ENCODE measurements at places on chromosomes 1 and 21.

DNA sequence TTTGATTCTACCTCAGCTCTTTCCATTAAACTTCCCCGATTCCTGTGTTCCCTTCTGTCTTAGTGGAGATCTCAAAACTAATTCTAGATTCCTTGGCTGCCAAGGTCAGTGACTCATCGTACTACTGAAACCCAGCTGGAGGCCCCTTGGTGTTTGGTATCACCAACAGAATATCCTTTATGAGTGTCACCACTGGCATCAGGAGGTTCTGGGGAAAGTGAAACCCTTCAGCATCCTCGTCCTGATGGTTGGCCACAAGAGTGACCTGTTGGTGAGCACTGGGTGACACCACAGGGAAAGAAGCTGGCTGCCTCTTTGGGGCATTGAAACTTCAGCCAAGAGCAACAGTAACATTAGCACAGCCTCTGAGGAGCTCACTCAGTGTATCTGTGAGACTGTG lies 9.6 kb downstream of the RAB42 start:
- H3K4me1 ChIP-seq = peaks cover 3% of the 10 kb centered on the region
- no peak overlapping the region for H3K27ac ChIP-seq
- H3K27me3 ChIP-seq = no peaks in the 10 kb centered on the region
- no peak overlapping the region for H3K4me3 ChIP-seq

GRCh38 chr1:223832637-223832943 lies 13.2 kb downstream of the TP53BP2 start:
- peaks cover 38% of the 10 kb centered on the region for H3K4me1 ChIP-seq
- peak overlapping the region; percentile 64 for H3K27ac ChIP-seq
- no peak overlapping the region for H3K4me3 ChIP-seq
- H3K27me3 ChIP-seq = no peaks in the 10 kb centered on the region
- no peak for DNase-seq
- H3K36me3 ChIP-seq = no peaks in the 10 kb centered on the region

DNA sequence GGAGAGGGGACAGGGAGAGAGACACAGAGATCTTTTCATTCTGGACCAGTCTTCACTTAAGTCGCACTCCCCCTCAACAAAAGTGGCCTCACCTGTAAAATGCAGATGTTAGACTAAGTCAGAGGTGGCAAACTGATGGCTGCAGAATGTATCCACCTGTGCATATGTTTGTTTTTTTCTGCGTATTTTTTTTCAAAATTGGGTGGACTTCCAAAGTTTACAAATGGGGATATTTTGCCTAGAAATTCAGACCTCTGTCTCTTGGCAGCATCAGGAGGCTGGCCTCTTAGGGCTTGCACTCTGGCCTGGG lies 525.0 kb downstream of the MATN1 start:
- DNase-seq = no peak
- H3K4me1 ChIP-seq = peaks cover 7% of the 10 kb centered on the region
- H3K27ac ChIP-seq = no peak overlapping the region
- no peaks in the 10 kb centered on the region for H3K36me3 ChIP-seq
- no peak overlapping the region for H3K4me3 ChIP-seq

DNA sequence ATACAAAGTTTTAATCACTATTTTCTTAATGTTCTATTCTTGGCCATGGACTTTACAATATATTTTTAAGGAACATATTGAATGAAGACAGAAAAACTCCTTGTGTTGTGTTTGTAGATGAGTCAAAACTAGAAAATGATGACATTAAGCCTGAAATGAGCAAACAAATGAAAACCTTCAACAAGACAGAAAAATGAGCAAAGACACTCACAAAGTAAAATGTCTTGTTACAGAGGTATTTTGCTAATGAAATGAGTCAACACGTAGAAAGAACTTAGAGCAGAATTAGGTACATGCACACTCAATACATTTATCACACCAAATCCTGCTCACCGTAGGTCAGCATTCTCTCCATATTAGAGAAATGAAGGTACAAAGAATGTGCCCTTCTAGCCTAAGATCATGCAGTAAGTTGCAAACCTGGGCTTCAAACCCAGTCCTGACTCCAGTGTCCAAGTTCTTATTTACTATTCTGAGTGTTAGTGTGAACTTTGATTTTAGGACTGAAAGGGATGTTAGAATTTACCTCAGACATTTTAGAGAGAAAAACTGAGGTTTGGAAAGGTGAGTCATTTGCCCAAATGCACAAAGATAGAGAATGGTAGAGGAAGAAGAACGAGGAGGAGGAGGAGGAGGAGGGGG lies 133.9 kb upstream of the SGIP1 start:
- H3K36me3 ChIP-seq = no peaks in the 10 kb centered on the region
- DNase-seq = no peak
- no peaks in the 10 kb centered on the region for H3K4me1 ChIP-seq
- no peaks in the 10 kb centered on the region for H3K27me3 ChIP-seq

DNA sequence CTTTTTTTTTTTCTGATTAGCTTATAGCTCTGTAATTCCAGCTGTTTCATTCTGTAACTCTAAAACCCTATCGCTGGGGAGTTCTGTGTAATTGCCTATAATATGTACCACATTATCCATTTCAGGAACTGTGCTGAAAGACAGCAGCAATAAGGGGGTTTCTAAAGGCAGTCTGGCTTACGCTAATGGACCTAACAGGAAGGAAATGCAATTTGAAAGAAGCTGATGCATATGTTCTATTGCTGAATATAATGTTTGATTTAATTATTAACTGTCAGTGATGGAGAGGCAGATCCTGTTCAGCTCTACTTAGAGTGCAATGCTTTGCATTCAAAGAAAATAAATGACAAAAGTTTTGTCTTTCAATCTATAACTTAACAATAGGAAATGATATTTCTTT lies 209.4 kb upstream of the SNX7 start:
- no peaks in the 10 kb centered on the region for H3K4me1 ChIP-seq
- DNase-seq = no peak
- no peaks in the 10 kb centered on the region for H3K36me3 ChIP-seq
- no peak overlapping the region for H3K27ac ChIP-seq

DNA sequence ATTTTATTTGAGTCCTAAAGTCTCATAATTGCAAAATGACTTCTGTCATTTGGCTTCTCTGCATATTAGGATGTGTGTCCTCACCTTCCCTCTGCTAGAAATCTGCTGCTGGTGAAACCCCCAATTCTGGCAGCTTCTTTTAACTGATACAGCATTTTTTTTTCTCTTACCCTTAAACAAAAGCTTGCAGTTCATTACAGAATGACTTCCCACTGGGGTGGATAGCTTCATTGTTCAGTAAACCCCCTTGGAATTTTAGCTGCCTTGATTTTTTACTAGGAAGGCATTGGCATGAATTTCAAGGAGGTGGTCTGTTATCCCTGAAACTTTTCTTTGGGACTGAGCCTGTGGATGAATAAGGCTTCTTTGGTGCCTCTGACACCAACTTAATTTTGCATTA lies 16.8 kb downstream of the TSEN15 start:
- DNase-seq = no peak
- no peak overlapping the region for H3K4me3 ChIP-seq
- H3K36me3 ChIP-seq = peaks cover 7% of the 10 kb centered on the region

GRCh38 chr1:41883507-41883906 lies 35.2 kb downstream of the HIVEP3 start:
- no peak overlapping the region for H3K27ac ChIP-seq
- no peaks in the 10 kb centered on the region for H3K27me3 ChIP-seq

DNA sequence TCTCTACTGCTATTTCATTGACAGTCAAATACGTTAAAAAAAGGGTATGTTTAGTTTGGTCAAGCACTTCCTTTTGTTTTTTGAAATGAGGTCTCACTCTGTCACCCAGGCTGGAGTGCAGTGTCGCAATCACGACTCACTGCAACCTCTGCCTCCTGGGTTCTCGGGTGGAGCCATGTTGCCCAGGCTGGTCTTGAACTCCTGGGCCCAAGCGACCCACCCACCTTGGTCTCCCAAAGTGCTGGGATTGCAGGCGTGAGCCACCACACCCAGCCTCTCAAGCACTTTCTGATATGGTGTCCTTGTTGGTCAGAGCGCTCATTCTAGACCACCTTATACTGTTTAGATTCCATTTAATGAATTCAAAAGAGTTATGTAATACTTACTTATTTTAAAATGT lies 20.9 kb upstream of the RHBDL2 start:
- no peak overlapping the region for H3K27ac ChIP-seq
- no peaks in the 10 kb centered on the region for H3K27me3 ChIP-seq
- no peak overlapping the region for H3K4me3 ChIP-seq
- H3K36me3 ChIP-seq = no peaks in the 10 kb centered on the region
- H3K4me1 ChIP-seq = peaks cover 5% of the 10 kb centered on the region

DNA sequence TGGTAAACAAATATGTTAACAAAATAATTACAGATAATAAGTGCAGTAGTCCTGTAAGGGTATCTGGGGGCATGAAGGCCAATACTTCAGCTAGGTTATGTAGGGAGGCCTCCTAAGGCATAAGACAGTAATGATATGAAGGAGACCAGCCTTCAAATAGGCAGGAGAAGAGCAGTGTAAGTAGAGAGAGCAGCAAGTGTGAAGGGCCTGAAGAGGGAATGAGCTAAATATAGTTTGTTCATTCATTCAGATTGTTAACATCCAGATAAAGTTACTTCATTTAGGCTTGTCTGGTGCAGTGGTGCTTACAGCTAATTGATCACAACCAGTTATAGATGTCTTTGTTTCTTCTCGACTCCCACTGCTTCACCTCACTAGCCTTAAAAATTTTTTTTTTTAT lies 71.1 kb downstream of the EPB41 start:
- H3K36me3 ChIP-seq = peaks cover 27% of the 10 kb centered on the region
- peaks cover 28% of the 10 kb centered on the region for H3K4me1 ChIP-seq
- H3K4me3 ChIP-seq = no peak overlapping the region
- DNase-seq = no peak

- H3K27ac ChIP-seq = no peak overlapping the region
- H3K36me3 ChIP-seq = no peaks in the 10 kb centered on the region
- no peaks in the 10 kb centered on the region for H3K27me3 ChIP-seq
- no peak overlapping the region for H3K4me3 ChIP-seq
- H3K4me1 ChIP-seq = no peaks in the 10 kb centered on the region
- no peak for DNase-seq
Measured at GRCh38 chr1:199151634-199152425, 513.0 kb downstream of the PTPRC start.

GRCh38 chr1:31672986-31673385 lies 28.3 kb upstream of the PEF1 start:
- no peak for DNase-seq
- no peak overlapping the region for H3K27ac ChIP-seq
- no peak overlapping the region for H3K4me3 ChIP-seq
- H3K27me3 ChIP-seq = peaks cover 16% of the 10 kb centered on the region
- peaks cover 12% of the 10 kb centered on the region for H3K4me1 ChIP-seq

DNA sequence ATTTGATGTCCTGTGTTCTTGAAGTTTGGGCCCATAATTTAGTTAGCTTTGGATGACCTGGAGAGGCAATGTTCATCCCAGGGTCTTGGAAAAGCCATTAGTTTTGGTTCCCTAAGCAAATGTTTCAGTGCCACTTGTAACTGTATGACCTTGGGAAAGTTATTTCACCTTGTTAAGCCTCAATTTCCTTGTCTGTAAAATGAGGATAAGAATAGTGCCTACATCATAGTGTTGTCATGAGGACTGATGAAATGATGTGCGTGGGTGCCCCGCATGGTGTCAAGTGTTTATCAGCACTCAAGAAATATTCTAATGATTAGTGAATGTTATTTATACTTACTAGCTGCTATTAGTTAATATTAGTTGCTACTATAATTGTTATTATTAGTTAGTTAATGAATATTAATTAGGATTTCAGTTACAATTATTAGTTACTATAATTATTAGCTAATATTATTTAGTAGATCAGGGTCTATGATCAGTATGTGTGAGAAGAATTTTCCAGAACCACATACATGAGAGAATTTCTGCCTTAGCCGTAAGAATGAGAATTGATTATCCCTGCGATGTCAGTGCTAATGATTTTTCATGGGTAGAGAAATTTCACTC lies 1.9 kb downstream of the SH3BGR start:
- H3K27me3 ChIP-seq = no peaks in the 10 kb centered on the region
- H3K4me3 ChIP-seq = no peak overlapping the region
- H3K27ac ChIP-seq = no peak overlapping the region
- no peaks in the 10 kb centered on the region for H3K36me3 ChIP-seq
- no peaks in the 10 kb centered on the region for H3K4me1 ChIP-seq
- DNase-seq = no peak

- H3K36me3 ChIP-seq = no peaks in the 10 kb centered on the region
- no peak for DNase-seq
- H3K27ac ChIP-seq = no peak overlapping the region
- no peaks in the 10 kb centered on the region for H3K4me1 ChIP-seq
Measured at GRCh38 chr1:156546267-156546666, 26.1 kb downstream of the IQGAP3 start.

GRCh38 chr1:176164014-176164678 lies 42.9 kb downstream of the COP1 start:
- no peak overlapping the region for H3K4me3 ChIP-seq
- peaks cover 32% of the 10 kb centered on the region for H3K36me3 ChIP-seq
- H3K27ac ChIP-seq = no peak overlapping the region
- DNase-seq = no peak

GRCh38 chr1:12316331-12316730 lies 86.5 kb downstream of the VPS13D start:
- no peak overlapping the region for H3K27ac ChIP-seq
- DNase-seq = no peak
- H3K27me3 ChIP-seq = no peaks in the 10 kb centered on the region
- H3K36me3 ChIP-seq = peaks cover 69% of the 10 kb centered on the region

DNA sequence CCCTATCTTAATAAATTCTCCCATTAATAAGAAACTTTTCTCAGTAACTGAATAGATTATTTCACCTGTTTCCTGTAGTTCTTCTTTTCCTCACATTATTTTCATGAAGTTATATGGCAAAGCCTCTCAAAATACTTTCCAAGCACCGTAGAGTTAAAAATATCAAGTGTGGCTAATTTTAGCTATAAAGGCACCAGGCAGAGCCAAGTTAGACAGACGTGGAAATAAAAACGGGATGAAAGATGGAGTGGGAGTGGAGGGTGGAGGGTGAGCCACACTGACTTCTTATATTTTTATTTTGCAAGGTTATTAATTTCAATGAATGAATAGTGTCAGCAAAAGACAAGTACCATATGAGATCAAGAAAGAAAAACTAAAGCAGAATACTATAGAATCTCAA lies 71.7 kb downstream of the ENAH start:
- no peak overlapping the region for H3K27ac ChIP-seq
- no peaks in the 10 kb centered on the region for H3K4me1 ChIP-seq
- DNase-seq = no peak
- H3K27me3 ChIP-seq = no peaks in the 10 kb centered on the region

DNA sequence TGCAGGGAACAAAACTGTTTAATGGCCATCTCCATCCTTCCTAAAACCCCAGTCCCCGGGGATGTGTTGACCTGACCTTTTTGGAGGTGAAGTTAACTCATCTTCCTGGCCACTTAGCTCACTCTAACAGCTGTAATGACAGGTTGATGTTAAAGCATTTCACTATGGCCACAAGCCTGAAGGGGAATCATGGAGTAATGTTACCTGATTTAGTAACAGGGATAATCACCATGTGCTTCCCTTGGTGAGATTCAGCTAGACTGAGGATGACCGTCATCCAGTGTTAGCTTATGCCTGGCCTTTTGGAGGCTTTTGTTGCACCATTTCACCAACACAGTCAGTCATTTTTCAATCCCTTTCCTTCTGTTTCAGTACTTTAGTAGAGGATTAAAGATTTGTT lies 64.3 kb upstream of the RAVER2 start:
- H3K27ac ChIP-seq = no peak overlapping the region
- no peak overlapping the region for H3K4me3 ChIP-seq
- DNase-seq = no peak
- H3K36me3 ChIP-seq = no peaks in the 10 kb centered on the region
- no peaks in the 10 kb centered on the region for H3K27me3 ChIP-seq

Measured in CD4-positive, alpha-beta T cell (primary cell).